NCI-H226 (cell line): ENCODE measurements at places on chromosomes 4 and X.

GRCh38 chr4:156335721-156336120 lies 382.1 kb upstream of the CTSO start:
- no peak for DNase-seq

DNA sequence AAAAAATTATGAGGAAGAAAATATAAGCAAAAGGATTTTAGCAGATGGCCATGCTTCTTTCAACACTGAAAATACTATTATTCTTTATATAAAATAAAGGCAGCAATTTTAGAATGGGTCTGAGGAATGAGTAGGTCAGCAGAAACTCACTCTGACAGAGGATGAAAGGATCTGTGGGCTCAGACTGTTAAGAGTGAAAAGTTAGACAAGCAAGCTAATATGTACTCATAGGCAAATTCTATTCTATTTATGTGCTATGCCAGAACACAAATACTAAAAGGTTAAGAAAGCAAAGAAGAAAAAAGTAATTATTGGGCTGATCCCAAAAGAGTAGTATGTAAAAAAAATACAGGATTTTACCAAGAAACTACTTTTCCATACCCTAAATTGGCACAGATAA lies 13.9 kb downstream of the LCORL start:
- no peak for DNase-seq

DNA sequence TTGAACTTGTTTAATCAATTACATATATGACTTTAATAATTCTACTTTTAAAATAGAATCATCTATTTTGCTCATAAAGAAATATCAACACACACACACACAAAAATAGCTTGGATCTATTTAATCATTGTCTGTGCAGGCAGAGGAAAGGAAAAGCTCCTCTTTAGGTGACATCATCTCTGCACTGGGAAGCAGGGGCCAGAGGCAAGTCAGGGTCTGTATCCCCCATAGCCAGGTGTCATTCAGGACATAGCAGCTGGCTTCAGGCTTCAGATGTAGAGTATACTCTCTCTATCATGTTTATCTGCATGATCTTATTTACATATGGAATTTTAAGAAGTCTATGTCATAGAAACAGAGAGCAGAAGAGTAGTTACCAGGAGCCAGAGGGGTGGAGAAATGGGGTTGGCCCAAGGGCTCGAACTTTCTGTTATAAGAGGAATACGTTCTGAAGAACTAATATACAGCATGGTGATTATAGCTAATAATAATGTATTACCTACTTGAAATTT lies 110.4 kb upstream of the LDB2 start:
- no peak for DNase-seq

DNA sequence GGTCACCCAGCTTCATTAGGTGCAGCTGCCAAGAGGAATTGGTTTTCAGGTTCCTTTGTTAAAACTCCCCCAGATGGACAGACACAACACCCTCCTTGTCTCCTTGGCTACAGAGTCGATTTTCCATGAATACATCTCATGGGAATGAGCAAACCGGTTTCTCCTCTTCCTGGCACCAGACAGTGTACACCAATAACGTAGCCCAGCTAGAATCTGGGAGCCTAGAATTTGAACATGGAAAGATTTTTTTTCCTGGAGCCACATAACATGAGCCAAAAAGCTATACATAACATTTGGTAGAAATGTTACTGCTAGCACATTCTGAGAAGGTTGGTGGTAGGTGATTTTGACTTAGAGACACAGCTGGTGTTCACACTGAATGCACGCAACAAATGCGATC lies 62.9 kb upstream of the SLC34A2 start:
- DNase-seq: no peak

DNA sequence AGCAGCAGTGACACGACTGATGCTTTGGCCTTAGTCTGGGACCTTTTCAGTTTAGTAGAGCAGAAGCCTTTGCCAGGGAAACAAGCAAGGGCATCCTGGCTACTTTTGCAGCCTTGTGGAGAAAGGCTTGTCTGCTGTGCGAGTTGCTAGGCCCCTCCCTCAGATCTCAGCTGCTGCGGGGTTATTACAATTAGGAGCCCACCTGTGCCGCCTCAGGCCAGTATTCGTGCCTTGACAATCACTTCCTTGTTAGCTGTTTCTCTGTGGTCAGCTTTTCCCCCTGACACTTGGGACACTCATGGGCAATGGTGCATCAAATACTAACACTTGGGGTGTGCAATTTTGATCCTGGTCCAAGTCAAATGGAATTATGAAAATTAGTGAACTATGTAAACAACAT lies 67.9 kb downstream of the SH2D1A start:
- no peak for DNase-seq

DNA sequence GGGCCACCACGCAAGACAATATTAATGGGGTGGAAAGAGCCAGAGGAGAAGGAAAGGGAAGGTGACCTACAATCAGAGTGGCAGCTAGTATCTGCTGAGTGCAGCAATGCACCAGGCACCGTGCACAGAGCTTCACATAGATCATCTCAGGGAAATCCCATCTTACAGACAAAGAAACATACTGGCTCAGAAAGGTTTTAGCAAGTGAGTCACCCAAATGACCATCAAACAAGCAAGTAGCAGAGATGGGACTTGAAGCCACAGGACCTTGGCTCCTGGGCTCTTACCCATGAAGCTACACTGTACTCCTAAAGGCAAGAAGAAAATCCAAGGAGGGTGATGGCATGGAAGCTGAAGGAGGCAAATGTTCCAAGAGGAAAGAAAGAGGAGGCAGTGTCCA lies 6.8 kb downstream of the ANXA5 start:
- DNase-seq: peak; percentile 57

GRCh38 chrX:46626566-46626965 lies 53.0 kb downstream of the CHST7 start:
- no peak for DNase-seq

DNA sequence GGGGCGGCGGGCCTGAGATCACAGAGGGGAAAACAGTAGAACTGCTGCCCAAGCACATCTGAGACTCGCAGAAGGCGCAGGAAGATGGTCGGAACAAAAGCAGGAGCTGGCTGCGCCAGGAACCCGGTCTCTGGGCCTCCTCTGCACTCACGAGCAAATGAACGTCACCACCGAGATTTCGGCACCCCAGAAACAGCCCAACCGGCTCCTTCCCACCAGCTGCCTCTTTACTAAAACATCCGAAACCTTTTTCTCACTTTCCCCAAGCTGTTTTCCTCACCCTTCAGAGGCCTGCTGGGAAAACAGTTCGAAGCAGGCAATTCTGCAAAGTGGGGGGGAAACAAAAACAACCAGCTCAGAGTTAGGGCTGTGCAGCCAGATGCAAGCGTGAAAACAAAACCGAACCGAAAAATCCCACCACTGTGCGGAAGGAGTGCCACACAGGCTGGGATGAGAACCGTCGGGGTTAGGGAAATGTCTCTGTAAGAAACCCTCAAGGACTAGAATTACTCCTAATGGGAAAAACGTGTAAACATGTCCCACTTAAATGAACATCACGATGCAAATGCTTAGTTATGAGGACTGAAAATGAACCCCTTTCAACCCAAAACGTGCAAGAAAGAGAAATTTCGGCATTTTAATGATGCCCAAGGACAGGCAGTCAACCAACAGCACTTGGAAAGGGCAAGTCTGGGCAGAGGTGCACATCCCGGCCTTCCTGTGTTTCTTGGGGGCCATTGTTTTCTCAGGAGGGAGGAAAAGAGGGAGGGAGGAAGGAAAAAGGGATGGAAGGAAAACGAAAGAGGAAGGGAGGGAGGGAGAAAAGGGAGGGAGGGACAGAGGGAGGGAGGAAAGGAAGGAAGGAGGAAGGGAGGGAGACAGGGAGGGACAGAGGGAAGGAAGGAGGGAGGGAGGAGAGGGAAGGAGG lies 15.8 kb downstream of the DHRSX start:
- DNase-seq: no peak

DNA sequence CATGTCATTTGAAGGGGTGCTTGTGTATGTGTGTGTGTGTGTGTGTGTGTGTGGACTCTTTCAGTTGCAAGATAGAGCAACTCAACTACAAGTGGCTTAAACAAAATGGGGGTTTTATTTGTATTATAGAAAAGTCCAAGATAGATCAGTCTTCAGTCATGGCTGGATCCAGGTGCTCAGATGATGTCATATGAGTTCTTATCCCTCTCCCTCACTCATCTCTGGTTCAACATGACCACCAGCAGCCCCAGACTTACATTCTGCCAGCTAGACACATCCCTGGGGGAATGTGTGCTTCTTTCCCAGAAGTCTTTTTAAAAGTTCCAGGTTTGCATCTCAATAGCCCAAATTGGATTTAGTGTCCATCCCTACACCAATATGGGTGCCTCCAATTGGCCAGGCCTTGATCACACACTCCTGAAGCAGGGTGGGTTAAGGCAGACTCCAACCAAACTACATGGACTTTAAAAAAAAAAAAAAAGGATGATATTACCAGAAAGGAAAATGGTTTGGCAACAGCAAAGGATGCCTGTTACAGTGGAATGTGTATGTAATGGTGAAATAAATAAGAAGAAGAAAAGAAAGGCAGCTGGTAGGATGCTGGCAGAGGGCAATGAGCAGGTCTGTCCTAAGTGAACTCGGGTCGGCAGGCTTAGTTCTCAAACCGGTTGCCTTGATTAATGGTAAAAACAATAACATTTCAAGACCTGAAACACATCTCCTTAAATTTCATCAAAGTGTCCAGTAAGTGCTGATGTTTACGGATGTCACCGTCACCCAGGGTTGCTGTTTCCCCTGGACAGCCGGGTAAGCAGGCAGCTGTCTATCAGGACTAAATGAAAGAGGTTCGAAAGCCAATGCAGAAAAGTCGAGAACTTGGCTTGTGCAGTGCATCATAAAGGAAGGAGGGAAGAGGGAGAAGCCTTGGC lies 107.7 kb downstream of the SMIM20 start:
- DNase-seq: no peak

DNA sequence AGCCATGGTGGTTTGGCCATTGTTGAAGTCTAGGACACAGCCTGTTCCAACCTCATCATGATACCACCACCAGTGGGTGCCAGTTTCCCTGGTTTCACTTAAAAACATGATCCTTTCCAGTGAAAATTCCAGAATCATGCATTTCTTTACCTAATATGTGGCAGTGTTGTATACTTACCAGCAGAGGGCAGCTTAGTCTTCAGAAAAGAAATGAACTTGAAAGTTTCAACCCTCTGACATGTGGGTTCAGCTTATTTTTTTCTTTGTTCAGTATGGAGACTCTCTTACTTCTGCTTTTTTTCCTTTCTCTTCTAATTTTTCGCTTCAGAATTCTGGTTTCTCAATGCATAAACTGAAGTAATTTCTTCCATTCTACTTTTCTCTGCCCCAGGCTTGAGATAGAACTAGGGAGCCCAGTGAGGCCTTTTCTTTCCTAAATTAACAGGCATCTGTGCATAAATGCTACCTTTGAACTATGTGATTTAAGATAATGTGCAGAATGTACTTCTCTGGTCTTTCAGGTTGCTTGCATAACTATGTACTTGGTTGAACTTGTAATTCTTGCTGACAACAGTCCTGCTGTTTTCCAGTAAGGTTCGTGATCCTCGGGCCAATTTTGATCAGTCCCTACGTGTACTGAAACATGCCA lies 10.7 kb downstream of the LIAS start:
- peak; percentile 47 for DNase-seq

- peak; percentile 88 for DNase-seq
Measured at GRCh38 chr4:102627831-102628523, 126.8 kb downstream of the NFKB1 start.

DNA sequence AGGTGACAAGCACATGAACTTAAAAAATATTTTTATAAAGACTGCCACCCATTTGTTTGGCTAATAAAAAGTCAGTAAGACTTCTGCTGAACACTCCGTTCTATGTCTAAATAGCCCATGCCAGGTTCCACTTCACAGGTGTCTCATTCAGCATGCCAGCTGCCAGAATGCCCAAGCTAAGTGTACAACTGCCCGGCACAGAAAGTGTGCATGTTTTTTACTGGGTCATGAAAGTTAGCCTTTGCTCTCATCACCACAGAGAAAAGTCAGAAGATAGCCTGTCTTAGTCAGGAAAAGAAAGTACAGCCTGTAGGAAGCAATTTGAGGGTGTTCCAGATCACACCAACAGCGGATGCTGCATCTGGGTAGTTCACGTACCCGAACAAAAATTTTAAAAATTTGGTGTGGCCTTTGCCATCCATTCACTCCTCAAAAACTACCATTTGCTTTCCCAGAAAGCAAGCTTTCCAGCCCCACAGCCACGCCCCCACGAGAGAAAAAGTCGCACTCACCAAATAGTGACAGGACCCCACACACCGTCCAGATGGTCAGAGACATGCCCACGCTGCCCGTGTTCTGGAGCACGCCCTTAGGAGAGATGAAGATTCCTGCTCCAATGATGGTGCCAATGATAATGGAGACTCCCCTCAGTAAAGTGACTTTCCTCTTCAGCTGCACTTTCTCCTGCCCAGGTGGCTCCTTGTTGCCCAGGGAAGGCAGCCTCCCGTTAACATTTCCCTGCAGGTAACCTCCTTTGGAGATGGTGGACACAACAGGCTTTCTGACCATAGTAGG lies 671 bp downstream of the SLC7A11 start:
- no peak for DNase-seq

DNA sequence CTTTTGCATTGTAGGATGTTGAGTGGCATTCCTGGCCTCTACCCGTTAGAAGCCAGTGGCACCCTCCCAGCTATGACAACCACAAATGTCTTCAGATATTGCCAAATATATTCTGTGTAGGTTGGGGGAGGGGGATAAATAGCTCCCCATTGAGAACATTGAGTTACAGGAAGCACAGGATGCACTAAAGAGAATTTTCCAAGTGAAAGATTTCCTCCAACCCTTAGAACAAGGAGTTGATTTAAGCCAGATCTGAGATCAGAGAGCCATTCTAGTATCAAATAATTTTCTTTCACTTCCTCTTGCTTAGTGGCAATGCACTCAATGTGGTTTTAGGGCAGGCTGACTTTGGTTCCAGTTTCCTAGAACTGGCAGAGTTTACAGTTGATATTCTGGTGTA lies 436.6 kb downstream of the C4orf33 start:
- no peak for DNase-seq

DNA sequence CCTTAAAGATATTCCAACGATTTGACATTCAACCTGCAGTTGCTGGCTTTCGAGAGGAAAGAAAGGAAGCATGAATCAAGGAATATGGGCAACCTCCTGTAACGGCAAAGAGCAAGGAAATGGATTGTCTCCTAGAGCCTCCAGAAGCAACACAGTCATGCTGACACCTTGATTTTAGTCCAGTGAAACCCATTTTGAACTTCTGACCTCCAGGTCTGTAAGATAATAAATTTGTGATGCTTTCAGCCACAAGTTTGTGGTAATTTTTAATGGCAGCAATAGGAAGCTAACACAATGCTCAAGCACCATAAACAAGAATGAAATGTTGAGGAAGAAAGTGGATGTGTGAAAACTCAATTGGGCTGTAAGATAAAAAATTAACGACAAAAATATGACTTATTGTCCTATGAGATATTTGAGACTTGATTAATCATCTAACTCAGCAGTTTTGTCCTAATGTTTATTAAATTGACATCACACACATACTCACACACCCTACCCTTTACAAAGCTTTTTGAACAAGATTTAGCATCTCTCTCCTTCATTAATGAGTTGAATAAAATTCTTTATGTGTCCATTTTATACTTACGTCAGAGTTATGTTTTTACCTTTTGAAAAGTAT lies 857.2 kb upstream of the INTU start:
- no peak for DNase-seq
